IMR-90 (cell line): ENCODE measurements at places on chromosomes 11 and 22. TPM values are rescaled to one million over a fixed set of nuclear protein-coding genes. Genes with fewer than 3 reads are reported as not detected.

DNA sequence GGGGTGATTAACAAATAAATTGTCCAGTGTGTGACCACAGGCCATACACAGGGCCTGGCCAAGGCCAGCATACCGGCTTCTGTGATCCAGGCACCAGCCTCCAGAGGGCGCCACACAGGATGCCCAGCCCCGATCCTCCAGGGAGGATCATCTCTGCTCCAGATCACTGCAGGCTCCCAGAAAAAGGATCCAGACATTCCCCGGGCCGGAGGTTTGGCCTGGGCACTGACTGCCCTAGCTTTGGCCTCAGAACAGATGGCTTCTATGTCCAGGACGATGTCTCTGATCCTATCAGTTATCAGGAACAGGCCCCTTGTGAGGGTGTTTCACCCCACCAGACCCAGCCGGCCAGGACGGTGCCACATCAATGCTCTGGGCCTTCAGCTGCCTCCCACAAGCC, 74.5 kb upstream of the LMO1 start:
- no peaks in the 10 kb centered on the region for H3K36me3 ChIP-seq
- no peaks in the 10 kb centered on the region for H3K4me1 ChIP-seq

- H3K27ac ChIP-seq: no peak overlapping the region
- peak; percentile 85 for DNase-seq
- peaks cover 11% of the 10 kb centered on the region for H3K4me1 ChIP-seq
- H3K27me3 ChIP-seq: peaks cover 7% of the 10 kb centered on the region
- no peak overlapping the region for H3K4me3 ChIP-seq
These were observed 9.7 kb upstream of the CCKBR start for GRCh38 chr11:6249770-6250555.

- no peak overlapping the region for H3K4me3 ChIP-seq
- H3K27ac ChIP-seq: no peak overlapping the region
- H3K4me1 ChIP-seq: peaks cover 8% of the 10 kb centered on the region; the same call in 1 of the 2 replicates
- no peak for DNase-seq
- peaks cover 46% of the 10 kb centered on the region for H3K27me3 ChIP-seq
These were observed 50.8 kb downstream of the BUD13 start for GRCh38 chr11:116721988-116722387.

- H3K36me3 ChIP-seq: no peaks in the 10 kb centered on the region
- no peak for DNase-seq
- no peak overlapping the region for H3K4me3 ChIP-seq
- H3K27ac ChIP-seq: no peak overlapping the region
These were observed 728.9 kb downstream of the JRKL start for GRCh38 chr11:97118614-97119200.

DNA sequence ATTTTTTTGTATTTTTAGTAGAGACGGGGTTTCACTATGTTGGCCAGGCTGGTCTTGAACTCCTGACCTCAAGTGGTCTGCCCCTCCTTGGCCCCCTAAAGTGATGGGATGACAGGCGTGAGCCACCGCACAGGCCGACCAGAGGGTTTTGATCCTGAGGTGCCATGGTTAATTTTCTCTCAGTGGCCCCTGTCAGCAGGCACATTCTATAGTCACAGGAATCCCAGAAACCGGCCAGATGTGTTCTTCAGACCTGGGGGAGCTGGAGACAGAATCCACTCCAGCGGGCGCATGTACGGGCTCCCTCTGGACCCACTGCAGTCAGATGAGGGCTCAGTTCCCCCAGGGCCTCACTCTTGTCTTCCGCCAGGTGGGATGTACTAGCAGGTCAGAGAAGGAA, 17.0 kb downstream of the IGLL1 start:
- H3K4me3 ChIP-seq: no peak overlapping the region
- H3K4me1 ChIP-seq: no peaks in the 10 kb centered on the region
- H3K36me3 ChIP-seq: no peaks in the 10 kb centered on the region
- H3K27ac ChIP-seq: no peak overlapping the region
- no peak for DNase-seq
- H3K27me3 ChIP-seq: peaks cover 44% of the 10 kb centered on the region

GRCh38 chr11:34349882-34350281, 7.9 kb downstream of the ABTB2 start:
- H3K4me1 ChIP-seq: peaks cover 18% of the 10 kb centered on the region
- H3K27me3 ChIP-seq: peaks cover 10% of the 10 kb centered on the region
- H3K4me3 ChIP-seq: no peak overlapping the region
- no peaks in the 10 kb centered on the region for H3K36me3 ChIP-seq
- H3K27ac ChIP-seq: no peak overlapping the region

DNA sequence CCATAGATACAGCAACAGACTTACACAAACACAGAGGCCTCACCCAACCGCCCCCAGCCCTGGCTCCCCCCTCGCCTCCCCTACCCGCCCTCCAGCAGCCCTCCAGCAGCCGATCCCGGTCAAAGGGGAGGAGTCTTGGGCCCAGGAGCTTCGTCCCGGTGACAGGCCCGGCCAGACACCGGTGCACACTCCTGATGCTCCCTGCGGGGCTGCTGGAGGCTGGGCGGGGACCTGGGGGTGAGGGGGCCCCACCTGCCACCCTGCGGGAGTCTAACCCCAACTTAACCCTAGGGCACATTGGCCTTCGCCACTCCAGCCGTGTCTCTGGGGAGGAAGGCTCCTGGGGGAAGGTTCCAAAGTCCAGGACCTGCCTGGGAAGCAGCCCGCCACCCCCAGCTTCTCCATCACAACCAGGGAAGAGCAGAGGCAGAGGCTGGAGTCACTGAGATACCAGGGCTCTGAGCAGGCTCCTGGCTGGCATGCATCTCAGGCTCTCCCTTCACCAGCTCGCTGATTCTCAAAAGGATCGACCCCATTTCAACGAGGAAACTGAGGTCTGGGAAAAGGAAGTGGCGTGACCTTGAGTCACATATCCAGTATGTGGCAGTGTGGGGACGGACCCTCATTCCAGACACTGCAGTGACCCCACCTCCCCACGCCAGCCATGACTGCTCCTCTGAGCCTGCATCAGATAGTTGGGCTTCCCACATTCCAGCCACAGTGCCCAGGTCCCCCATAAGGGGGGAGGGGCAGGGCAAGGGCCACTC, 14.4 kb downstream of the BCL9L start:
- H3K36me3 ChIP-seq: peaks cover 13% of the 10 kb centered on the region
- H3K27ac ChIP-seq: peak overlapping the region; percentile 98
- H3K4me1 ChIP-seq: peaks cover 60% of the 10 kb centered on the region
- DNase-seq: peak; percentile 52
- H3K27me3 ChIP-seq: no peaks in the 10 kb centered on the region

DNA sequence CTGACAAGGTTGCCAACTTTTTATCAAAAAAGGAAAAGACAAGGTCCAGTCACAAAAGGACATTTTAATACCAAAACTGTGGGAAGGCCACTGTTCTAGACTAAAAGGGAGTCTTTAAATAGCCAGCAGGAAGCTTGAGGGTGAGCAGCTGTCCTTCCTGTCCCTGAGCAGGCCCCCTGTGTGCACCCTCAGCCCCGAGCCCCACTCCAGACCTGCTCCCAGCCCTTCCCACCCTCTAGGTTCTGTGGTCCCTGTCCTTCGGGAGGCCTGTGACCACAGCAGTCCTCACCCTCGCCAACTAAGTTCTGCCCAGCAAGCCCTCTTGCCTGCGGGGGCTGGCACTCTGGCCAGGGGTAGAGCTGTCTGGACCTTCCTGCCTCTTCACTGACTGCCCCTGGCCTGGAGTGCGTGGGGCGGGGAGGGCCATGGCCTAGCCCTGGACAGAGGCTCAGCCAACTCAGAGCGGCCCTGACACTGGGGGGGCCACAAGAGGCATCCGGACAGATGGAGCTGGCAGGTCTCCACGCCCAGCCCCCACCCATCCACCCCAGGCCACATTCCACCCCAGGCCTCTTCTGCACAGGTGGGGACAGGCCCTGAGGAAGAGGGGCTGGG, 1.6 kb upstream of the PLXNB2 start:
- no peak for DNase-seq
- H3K36me3 ChIP-seq: peaks cover 10% of the 10 kb centered on the region; the same call in 1 of the 2 replicates
- peaks cover 27% of the 10 kb centered on the region for H3K4me1 ChIP-seq
- no peaks in the 10 kb centered on the region for H3K27me3 ChIP-seq
- H3K27ac ChIP-seq: peak overlapping the region; percentile 67

- no peaks in the 10 kb centered on the region for H3K27me3 ChIP-seq
- DNase-seq: peak; percentile 41
- H3K4me1 ChIP-seq: no peaks in the 10 kb centered on the region; the same call in 1 of the 2 replicates
These were observed 629 bp downstream of the PSMA1 start for GRCh38 chr11:14519597-14519916.

DNA sequence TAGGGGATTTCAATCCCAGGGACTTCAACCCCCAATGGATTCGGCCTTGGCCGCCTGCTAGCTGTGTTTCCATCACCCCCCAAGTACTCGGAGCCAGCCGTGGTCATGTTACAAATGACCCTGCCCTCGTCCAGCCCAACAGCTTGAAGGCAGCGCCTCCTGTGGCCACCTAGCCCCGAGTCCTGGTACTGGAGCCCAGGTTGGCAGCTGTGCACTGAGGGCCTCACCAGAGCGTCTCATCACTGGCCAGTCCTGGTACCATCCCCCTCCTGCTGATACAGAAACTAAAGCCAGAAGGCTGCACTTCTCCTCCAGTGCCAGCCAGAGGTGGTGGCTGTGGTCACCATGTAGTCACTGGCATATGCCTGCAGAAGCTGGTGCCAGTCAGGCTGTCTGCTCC, 44.9 kb upstream of the FADD start:
- DNase-seq: peak; percentile 19
- no peak overlapping the region for H3K4me3 ChIP-seq
- H3K27me3 ChIP-seq: no peaks in the 10 kb centered on the region
- H3K4me1 ChIP-seq: peaks cover 2% of the 10 kb centered on the region; the same call in 1 of the 2 replicates
- peaks cover 1% of the 10 kb centered on the region; the same call in 1 of the 2 replicates for H3K36me3 ChIP-seq

DNA sequence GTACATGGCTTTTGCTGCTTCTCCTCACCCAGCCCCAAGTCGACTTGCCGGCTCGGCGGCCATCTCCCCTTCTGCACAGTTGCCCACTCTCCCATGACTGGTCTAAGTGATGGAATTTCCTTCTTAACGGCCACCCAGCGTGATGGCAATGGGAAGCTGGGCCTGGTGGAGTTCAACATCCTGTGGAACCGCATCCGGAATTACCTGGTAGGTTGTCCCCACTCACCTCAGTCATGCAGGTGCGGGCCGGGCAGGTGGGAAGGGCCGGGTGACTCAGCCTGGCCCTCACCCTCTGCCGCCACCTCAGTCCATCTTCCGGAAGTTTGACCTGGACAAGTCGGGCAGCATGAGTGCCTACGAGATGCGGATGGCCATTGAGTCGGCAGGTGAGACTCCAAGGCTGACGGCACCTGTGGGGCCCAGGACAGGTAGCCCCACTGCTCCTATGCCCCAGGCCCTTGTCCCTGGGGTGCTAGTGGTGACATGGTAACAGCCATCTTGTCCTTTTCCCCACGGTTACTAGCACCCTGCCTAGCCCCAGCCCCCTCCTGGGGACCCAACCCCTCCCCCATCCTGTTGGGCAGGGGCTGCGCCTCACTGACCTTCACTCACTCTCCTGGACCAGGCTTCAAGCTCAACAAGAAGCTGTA, 28.1 kb downstream of the CAPN1 start:
- DNase-seq: no peak
- H3K27me3 ChIP-seq: no peaks in the 10 kb centered on the region
- H3K36me3 ChIP-seq: peaks cover 60% of the 10 kb centered on the region
- H3K27ac ChIP-seq: no peak overlapping the region
- H3K4me1 ChIP-seq: peaks cover 5% of the 10 kb centered on the region
- H3K4me3 ChIP-seq: no peak overlapping the region

DNA sequence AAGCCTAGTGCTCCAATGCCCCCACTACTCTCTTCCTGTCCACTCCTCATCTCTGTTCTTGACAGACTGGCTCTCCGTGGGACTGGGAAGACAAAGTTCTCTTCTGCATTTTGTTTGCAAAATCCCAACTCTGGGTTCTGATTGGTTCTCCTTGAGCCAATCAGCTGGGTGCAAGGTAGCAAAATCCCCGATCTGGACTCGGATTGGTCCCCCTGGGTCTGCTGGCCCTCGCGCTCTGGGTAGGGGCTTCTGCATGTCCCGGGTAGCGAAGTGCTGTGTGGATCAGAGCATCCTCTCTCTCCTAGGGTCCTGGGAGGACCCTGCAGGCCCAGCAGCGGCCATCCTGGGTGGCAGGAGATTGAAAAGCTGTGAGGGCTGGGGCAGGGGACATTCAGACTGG, 22.3 kb upstream of the A4GALT start:
- H3K4me3 ChIP-seq: no peak overlapping the region
- no peaks in the 10 kb centered on the region for H3K27me3 ChIP-seq
- DNase-seq: no peak
- H3K4me1 ChIP-seq: peaks cover 19% of the 10 kb centered on the region

- no peak for DNase-seq
- no peak overlapping the region for H3K27ac ChIP-seq
- H3K4me1 ChIP-seq: no peaks in the 10 kb centered on the region; the same call in 1 of the 2 replicates
- H3K27me3 ChIP-seq: peaks cover 66% of the 10 kb centered on the region
- H3K4me3 ChIP-seq: no peak overlapping the region
These were observed 95.0 kb downstream of the PDE2A start for GRCh38 chr11:72578991-72579815.

GRCh38 chr22:47793304-47794101, 1031.1 kb downstream of the TBC1D22A start:
- no peak overlapping the region for H3K4me3 ChIP-seq
- DNase-seq: no peak
- H3K27ac ChIP-seq: no peak overlapping the region
- no peaks in the 10 kb centered on the region for H3K27me3 ChIP-seq

- no peaks in the 10 kb centered on the region for H3K27me3 ChIP-seq
- no peak for DNase-seq
- H3K4me3 ChIP-seq: no peak overlapping the region
These were observed 17.2 kb upstream of the TAB1 start for GRCh38 chr22:39382410-39382809.

DNA sequence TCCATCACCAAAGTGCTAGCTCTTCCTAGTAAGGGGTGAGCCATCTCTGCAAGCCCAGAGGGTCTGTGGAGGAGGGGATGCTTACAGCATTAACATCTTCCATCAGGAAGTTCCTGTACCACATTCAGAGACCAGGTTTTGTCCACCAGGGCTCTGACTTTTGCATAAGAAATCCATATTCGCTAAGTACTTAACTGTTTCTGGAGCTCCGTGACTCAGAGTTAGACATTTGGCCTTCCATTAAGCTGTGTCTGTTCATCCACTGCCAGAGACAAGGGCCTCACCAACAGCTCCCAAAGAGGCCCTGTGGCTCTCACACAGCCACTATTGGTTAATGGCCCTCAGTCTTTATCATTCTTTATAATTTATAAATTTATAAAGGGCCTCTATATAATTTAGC, 144.6 kb downstream of the ADAMTS15 start:
- H3K4me1 ChIP-seq: no peaks in the 10 kb centered on the region
- H3K27me3 ChIP-seq: peaks cover 2% of the 10 kb centered on the region; the same call in 1 of the 2 replicates
- no peak overlapping the region for H3K4me3 ChIP-seq
- H3K27ac ChIP-seq: no peak overlapping the region
- peak; percentile 39 for DNase-seq
- H3K36me3 ChIP-seq: no peaks in the 10 kb centered on the region

GRCh38 chr22:26709617-26710390, 52.4 kb downstream of the MIAT start:
- no peak overlapping the region for H3K4me3 ChIP-seq
- peaks cover 34% of the 10 kb centered on the region for H3K4me1 ChIP-seq
- no peaks in the 10 kb centered on the region for H3K36me3 ChIP-seq
- H3K27ac ChIP-seq: peak overlapping the region; percentile 82

- peaks cover 2% of the 10 kb centered on the region; the same call in 1 of the 2 replicates for H3K4me1 ChIP-seq
- no peak overlapping the region for H3K4me3 ChIP-seq
- peaks cover 43% of the 10 kb centered on the region; the same call in 1 of the 2 replicates for H3K36me3 ChIP-seq
- DNase-seq: no peak
- no peak overlapping the region for H3K27ac ChIP-seq
These were observed 43.4 kb downstream of the GRAMD4 start for GRCh38 chr22:46663436-46664100.

KCNQ1 gene
- total RNA-seq: not detected in 2 replicates

CREB3L1 gene
- total RNA-seq: 8.1 and 10.0 TPM in 2 replicates

EWSR1 gene
- 414 and 518 TPM in 2 replicates for total RNA-seq

DGAT2 gene
- 2.2 and 2.3 TPM in 2 replicates for total RNA-seq

CASP4 gene
- total RNA-seq: 89.4 and 91.9 TPM in 2 replicates

CBLIF gene
- not detected in 2 replicates for total RNA-seq

GAS2L1 gene
- 1.4 TPM in 2 replicates for total RNA-seq

RFPL3 gene
- total RNA-seq: not detected in 2 replicates

HTATIP2 gene
- 7.2 and 13.6 TPM in 2 replicates for total RNA-seq

MN1 gene
- 0.28 and 0.36 TPM in 2 replicates for total RNA-seq

TREH gene
- not detected in 2 replicates for total RNA-seq

CARD18 gene
- not detected in 2 replicates for total RNA-seq

FGF19 gene
- total RNA-seq: not detected in 2 replicates
